Fibroblast of the conjunctiva (primary cell): ENCODE measurements at places on chromosomes 16 and 17.

GRCh38 chr16:84933774-84934631 lies 77.3 kb downstream of the ZDHHC7 start:
- no peak for DNase-seq

DNA sequence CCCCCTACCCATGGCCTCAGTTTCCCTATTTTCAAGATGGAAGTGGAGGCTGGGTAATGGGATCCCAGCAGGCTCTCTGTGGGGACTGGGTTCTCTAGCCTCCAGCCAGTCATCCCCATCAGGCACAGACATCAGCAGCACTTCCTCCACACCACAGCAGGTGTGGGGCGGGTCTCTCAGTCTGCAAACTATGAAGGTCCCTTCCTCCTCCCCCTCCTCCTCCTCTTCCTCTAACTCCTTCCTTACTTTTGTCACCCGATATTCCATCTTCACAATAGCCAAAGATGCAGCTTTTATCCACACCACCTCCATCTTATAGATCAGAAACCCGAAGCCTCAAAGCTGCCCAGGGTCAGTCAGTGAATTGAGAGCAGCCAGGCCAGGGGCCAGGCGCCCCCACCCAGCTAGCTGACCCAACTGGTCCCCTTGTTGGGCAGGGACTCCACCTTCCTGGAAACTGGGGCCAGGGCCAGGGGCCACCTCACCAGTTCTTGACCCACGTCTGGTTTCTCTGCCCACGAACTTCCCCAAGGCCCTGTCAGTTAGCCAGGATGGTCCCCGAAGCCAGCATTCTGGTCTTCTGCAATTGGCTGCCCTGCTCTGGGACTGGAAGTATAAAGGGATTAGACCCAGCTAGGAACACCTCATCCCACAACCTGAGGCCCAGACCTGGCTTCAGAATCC lies 2.5 kb downstream of the FAM83G start:
- DNase-seq, result no peak

- no peak for DNase-seq
These were observed 25.9 kb downstream of the RNF43 start for GRCh38 chr17:58391302-58391984.

- no peak for DNase-seq
These were observed 70.5 kb upstream of the RASL10B start for GRCh38 chr17:35660902-35661301.

- no peak for DNase-seq
These were observed 95.1 kb upstream of the ZFHX3 start for GRCh38 chr16:73143002-73143401.

DNA sequence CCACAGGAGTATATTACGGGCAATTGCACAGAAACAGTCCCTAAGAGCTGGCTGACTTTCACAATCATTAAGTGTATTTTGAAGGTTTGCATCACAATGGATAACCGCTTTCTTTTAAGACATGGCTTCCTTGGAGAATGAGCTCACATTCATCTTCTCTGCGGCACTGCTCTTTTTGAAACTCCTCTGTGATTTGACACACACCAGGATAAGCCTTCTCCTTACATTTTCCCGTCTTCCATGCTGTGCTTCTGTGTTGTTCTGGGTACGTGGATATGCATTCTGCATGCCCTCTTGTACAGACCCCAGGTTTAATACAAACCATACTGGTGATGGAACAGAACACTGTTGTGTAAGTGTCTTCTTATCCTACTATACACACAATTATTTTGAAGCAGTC lies 89.5 kb upstream of the METRNL start:
- DNase-seq, result no peak

GRCh38 chr17:40313668-40314583 lies 4.9 kb downstream of the RARA start:
- no peak for DNase-seq

DNA sequence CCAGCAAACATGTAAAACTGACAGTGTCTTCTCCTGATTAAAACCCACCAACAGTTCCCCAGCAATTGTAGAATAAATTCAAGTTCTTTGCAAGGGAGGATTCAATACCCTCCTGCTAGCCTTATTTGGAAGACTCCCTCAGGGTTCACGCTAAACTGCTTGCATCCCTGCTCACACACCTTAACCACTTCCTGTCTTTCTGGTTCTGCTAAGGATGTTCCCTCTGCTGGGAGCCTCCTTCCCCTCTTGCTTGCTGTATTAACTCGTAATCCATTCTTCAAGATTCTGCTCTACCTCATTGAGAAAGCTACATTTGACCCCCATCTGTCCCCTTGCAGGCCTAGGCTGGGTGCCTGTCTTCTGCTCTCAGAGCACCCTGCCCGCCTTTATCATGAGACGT lies 2.3 kb upstream of the SHISA6 start:
- no peak for DNase-seq

GRCh38 chr16:56343661-56344517 lies 81.5 kb downstream of the AMFR start:
- no peak for DNase-seq
